ENCODE measurements at places on chromosomes 3 and 15.
A peak's percentile ranks its signal among the peaks of the same experiment; 100 is the strongest.

DNA sequence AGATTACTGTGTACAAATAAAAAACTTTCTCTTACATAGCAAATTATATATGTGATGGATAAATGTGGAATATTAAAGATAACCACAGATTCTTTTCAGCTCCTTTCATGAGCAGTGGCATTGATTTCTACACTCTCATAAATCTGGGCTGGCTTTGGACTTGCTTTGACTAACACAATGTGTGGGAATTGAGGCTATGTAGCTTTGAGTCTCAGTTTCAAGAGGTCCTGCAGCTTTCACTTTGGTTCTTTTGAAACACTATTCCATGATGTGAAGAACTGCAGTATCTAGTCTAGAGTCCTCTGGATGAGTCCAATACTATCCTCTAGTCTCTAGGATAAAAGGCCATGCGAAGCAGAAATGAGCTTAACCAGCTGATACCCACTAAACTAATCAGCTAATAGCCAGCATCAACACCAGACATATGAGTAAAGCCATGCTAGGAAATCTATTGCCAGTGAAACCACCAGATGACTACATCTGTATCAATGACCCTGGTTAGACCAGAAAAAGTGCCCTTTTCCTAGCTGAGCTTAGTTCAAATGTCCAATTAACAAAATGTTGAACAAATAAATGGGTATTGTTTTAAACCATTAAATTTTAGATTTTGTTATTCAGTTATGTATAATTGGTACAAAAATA lies 274.9 kb upstream of the ZPLD1 start:
- no peak for DNase-seq

DNA sequence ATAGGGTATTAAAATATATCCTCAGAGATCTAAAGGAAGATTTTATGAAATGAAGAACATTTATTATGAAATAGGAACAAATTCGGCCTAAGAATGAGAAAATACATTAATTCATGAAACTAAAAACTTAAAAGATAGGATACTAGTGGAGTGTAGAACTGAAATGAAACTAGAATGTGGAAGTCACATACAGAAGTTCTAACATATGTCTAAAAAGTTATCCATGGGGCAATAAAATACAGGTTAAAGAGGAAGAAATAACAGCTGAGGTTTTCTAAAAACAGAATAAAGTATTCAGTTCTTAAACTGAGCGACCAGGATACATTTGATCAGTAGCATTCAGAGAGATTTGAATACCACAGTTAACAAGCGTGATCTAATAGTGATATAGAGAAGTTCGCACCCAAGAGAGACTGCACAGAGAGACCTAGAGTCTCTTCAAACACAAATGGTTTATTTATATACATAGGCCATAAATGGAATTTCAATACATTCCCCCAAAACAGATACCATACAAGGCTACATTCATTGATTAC lies 85.9 kb downstream of the FEZF2 start:
- no peak for DNase-seq

DNA sequence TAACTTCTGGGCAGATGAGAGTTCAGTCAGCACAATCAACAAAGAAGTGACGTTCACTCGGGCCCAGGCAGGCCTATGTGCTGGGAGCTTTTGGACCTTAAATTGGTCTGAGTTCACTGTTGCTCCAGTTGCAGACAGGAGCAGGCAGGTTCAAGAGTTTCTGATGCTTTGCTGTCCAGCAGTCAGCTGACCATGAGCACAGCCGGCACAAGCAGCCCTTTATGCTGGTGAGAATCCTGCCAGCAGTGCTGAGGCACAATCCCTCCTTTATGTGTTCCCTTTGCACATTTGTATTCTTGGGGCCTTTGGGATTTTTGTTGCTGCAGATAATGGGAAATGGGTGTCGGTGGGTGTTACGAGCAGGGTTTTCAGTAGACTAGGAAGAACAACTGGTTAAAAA lies 81.2 kb upstream of the GOLGA8J start:
- DNase-seq: no peak

- no peak for DNase-seq
Measured at GRCh38 chr3:138114988-138115971, at the start of gene DZIP1L. Gene DZIP1L (minus strand): TSS chr3:138115608. CDS start chr3:138103971, 11,637 bp downstream.

GRCh38 chr15:74120426-74120825 lies 10.0 kb upstream of the ISLR2 start:
- no peak for DNase-seq

- DNase-seq: no peak
Measured at GRCh38 chr15:59396679-59397078, 24.0 kb upstream of the MYO1E start.

DNA sequence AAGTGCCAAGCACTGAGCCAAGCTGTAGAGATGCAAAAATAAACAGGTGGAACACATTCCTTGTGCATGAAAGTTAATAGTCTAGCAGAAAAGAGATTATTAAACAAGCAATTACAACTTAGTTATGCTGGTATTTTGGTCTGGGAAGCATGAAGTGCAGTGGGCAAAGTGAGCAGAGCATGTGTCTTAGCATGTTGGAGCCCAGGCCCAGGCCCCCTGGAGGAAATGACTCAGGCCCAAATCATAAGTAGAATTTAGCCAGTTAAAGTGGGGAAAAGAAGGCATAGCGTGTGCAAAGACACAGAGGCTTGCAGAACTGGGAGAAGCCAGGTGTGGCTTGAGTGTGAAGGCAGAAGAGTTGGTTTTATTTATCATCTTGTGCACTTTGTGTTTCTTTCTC lies 163.8 kb upstream of the ATP11B start:
- no peak for DNase-seq

DNA sequence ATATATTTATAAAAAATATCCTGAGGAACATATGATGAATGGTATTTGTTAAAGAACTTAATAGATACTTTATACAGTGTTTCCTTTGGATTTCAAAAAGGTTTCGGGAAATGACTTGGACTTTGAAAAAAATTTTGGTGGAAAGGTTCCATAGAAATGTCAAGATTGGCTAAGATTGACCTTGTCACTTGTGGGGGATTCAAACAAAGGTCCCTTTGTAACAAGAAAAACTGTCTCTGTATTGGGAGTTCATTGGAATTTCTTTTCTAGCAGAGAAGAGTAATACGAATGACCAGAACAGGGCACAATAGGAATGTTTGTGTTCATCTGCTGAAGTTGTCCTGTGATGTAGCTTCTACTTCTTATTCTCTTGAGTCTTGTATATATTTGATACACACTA lies 43.2 kb downstream of the ARHGEF26 start:
- DNase-seq: no peak

GRCh38 chr15:64527263-64527984 lies 67.0 kb downstream of the ZNF609 start:
- no peak for DNase-seq

DNA sequence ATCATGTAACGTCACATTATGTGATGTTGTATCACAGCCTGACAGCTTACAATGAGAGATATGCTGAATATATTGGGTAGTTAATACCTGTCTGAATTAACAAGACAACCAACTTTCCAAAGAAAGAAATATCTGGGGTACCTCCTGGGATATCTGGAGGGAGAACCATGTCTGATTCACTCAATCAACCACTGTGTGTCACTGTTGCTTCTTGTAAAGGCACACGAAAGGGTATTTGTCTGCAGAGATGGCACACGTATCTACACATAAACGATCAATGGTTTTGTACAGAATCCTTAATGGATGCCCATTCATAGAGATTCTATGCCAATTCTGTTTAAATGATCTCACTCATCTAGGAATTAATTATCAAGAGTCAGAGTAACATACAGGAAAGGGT lies 252.1 kb upstream of the TMCO5A start:
- DNase-seq: no peak

GRCh38 chr3:24355806-24356205 lies 138.8 kb downstream of the THRB start:
- DNase-seq: no peak

DNA sequence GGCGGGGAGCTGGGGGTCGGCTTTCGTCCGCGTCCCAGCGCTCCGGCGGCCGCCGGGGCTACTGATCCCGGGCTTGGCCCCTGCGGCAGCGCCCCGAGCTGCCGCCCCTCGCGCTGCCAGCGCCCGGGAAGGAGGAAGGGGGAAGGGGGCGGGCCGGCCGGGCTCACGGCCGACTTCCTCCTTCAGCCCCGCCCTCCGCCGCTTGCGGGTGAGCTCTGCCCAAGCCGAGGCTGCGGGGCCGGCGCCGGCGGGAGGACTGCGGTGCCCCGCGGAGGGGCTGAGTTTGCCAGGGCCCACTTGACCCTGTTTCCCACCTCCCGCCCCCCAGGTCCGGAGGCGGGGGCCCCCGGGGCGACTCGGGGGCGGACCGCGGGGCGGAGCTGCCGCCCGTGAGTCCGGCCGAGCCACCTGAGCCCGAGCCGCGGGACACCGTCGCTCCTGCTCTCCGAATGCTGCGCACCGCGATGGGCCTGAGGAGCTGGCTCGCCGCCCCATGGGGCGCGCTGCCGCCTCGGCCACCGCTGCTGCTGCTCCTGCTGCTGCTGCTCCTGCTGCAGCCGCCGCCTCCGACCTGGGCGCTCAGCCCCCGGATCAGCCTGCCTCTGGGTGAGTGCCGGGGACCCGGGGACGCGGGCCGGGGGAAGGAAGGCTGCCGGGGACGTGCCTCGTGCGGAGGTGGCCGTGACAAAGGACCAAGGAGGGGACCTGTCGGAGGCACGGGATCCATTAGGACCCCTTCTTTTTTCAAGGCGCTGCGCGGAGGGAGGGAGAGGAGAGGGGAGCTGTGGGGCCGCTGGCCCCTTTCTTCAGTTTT lies at the start of gene SEMA4B:
TSS of gene SEMA4B (plus strand) at position 201 of the 814 bp plus-strand sequence. CDS start at position 450, 249 bp downstream.
- peak; percentile 32 for DNase-seq

DNA sequence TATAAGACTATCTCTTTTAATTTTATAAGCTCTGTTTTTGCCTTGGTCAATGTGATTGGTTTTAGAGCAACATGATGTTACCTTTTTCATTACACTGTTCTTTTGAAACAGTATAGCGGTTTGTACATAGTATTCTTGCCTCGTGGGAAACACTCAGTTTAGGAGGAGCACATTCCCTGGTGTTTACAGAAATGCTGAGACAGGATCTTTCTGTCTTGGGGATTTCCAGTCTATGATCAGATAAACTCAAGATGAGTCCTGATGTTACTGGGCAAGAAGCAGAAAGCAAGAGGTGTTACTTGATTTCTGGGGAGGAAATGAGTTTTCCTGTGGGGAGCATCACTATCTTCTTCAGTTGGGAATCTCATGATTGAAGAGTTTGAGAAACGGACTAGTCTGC lies 2.5 kb downstream of the TMEM266 start:
- no peak for DNase-seq

DNA sequence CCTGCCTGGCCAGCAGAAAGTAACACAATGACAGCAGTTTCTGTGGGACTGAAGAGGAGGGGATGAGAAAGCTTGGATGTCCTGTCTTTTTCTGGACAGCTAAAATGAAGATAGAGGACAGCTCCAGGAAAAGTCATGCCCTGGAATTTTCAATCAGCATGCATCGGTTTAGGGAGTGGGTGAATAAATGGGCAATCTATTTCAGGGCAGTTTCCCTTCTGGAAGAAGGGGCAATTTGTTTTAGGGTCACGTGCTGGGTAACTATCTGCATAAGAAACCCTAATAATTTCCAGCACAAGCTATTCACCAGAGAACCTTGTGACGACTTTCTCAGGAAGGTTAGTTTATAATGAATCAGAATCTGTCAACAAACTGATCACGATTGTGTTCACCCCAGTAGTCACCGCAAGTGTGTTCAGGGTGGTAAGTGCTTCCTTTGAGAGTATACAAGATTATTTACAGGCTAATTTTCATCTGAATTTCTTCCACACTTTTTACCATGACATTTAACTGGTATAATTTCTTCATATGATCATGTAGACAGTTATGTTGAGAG lies 318.0 kb upstream of the GBE1 start:
- DNase-seq: no peak

DNA sequence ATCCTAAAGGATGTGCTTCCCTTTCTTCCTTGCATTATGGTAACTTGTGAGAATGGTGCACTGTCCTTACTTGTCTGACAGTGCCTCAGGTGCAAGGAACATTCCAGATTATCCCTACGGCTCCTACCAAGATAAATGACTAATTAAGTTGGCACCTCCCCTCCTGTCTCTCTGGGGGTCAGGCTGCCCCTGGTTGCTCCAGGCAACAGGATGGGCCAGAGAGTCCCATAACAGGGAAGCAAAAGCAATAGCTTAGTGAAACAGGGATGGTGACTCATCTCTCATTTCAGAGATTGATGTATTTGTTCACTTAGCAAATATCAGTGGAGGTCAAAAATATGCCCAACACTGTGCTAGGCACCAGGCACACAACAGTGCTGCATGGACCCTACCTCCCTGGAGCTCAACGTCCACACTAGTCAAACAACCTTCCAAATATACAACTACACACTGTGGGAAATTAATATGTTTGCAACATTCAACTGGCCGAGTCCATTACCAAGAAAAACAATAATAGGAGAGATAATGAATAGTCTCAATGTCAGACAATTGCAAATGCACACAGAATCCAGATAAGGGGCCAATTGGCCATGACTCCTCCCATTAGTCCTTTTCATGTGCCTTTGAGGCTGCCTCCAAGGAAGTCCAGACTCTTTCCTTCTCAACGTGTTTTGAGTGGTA lies 249.0 kb downstream of the TLE3 start:
- DNase-seq: no peak

- DNase-seq: no peak
Measured at GRCh38 chr3:61443886-61444285, 117.5 kb upstream of the PTPRG start.

Measured in stimulated activated CD8-positive, alpha-beta memory T cell treated with anti-CD3 and anti-CD28 coated beads, Interleukin-4, amount 100 ng/mL, for 1 hour (primary cell).